ENCODE measurements at places on chromosomes 7 and 10.

GRCh38 chr10:101214446-101215396, 14.5 kb downstream of the LBX1 start:
- DNase-seq = peak; percentile 59

DNA sequence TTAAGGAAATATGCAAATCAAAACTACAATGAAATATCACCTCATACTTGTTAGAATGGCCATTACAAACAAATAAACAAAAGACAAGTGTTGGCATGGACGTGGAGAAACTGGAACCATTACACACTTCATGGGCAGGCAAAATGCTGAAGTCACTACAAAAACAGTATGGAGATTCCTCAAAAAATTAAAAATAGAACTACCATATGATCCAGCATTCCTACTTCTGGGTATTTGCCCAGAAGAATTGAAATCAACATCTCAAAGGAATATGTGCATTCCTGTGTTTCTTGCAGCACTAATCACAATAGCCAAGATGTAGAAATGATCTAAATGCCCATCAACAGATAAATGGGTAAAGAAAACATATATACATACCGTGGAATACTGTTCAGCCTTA, 83.6 kb downstream of the NRCAM start:
- DNase-seq = no peak

DNA sequence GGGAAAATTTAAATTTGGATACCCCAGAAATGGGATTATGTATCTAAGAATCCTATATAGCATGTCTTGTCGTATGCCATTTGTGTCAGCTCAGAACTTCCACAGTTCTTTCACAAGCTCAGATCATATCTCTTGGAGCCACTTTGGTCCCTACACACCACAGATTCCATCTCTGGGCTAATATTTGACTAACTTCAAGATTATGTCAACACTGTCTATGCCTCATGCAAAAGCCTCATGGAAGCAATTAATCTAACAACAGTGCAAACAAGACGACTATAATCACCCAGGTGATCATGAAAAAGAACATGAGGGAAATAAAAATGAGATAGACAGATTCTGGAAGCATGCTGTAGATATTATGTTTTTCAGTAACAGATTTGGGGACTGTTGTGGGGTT, 189.1 kb downstream of the LRRTM3 start:
- DNase-seq = no peak

GRCh38 chr10:3290550-3290949, 118.0 kb upstream of the PITRM1 start:
- no peak for DNase-seq

DNA sequence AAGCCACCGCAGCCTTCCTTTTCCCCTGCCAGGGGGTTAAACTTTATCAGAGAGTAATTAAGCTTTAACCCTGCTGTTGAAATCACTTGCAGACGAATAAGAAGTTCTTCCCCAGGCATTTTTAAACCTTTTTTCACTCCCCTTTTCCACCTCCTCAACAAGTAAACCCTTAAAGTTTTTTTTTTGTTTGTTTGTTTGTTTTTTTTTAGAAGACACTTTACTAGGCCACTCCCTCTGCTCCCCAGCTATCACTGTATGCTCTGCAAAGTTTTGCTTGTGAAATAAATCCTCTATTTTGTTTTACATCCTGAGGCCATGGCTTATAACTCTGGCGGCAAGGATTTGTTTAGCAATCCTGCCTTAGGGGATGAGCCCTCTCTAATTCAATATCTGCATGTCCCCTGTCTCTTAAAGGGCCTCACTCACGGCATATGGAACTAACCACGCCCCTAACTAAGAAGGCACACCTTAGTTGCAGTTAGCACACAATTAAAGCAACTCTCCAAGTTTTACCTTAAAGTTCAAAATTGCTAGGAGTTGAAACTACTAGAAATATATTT, 1354.7 kb upstream of the LRRTM3 start:
- DNase-seq = peak; percentile 15

GRCh38 chr7:116173051-116174028, 37.0 kb upstream of the TES start:
- DNase-seq = peak; percentile 70

GRCh38 chr10:94172332-94172731, 178.6 kb downstream of the PLCE1 start:
- no peak for DNase-seq

DNA sequence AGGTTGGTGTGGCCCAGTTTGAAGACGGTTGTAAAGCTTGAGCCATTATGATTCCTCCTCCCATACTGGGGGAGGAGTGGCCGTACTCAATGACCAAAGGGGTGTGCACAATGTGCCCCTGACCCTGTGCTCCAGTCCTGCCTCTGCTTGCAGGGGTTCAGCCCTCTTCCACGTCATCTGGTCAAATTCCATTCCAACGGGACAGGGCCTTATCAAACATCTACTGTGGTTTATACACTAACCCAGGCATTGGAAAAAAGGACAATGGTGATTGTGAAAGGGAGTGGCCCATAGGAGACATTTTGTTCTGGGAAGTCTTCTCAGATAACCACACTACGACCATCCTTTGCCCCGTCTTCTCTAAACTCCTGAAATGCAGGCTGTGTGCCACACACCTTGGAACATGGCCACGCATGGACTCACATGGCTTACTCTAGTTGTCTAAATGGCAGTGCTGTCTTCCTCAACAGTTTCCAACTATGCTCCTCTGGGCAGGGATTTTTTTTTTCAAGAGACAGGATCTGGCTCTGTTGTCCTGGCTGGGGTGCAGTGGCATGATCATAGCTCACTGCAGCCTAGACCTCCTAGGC, 103.0 kb downstream of the JCAD start:
- no peak for DNase-seq

DNA sequence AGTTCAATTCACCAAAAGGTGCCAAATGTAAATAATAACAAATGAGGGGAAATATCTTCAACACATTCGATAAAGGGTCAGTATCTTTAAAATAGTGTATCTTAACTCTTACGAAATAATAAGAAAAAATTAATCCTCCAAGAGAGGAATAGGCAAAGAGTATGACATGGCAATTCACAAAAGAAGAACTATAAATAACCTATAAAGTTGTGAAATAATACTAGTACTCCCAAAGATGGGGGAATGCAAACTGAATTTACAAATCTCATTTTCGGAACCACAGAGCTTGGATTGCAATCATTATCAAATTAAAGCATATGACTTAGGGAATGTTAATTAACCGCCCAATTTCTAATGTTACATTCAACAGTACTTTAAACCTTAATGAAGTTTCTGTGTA, 78.2 kb upstream of the TARP start:
- no peak for DNase-seq

GRCh38 chr7:110947408-110947807, 143.5 kb upstream of the LRRN3 start:
- no peak for DNase-seq

DNA sequence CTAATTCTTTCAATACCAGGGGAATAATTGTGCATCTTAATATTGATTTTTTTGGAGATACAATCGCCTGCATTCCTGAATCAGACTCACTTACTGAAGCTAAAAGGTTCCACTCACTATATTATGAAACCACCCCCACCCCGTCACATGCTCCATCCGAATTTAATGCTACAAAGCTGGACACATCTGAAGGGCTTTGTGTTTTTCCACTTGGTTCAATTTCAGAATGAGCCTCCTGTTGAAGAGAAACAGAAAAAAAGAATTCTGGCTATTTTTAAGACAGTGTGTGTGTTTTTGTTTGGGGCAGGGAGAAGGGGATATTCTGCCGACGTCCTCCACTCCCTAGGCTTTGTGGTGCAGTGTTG, 165.5 kb upstream of the TBX20 start:
- no peak for DNase-seq

- no peak for DNase-seq
These were observed 30.7 kb downstream of the ANKIB1 start for GRCh38 chr7:92276460-92276864.

GRCh38 chr10:123160311-123160980, 6.2 kb downstream of the BUB3 start:
- no peak for DNase-seq

- no peak for DNase-seq
These were observed 111.0 kb upstream of the PLXDC2 start for GRCh38 chr10:19705250-19705649.

- no peak for DNase-seq
These were observed 565.9 kb upstream of the NRG3 start for GRCh38 chr10:81309041-81309552.

DNA sequence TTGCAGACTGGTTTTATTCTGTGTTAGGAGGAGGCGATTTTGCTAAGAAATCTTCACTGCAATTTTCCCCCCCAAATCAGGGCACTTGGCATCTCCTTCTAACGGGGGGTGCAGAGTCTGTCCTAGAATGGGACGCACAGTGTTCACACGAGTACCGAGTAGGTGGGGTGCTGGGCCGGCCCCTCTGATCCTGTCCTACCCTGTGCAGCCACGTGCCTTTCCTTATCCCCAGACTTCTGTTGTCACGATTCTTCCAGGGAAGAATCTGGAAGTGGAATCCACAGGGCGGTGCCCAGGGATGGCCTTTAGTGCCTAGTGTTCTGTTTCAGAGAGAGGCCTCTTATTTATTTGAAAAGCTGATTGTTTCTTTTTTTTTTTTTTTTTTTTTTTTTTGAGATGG, 16.4 kb downstream of the CUX1 start:
- DNase-seq = no peak

DNA sequence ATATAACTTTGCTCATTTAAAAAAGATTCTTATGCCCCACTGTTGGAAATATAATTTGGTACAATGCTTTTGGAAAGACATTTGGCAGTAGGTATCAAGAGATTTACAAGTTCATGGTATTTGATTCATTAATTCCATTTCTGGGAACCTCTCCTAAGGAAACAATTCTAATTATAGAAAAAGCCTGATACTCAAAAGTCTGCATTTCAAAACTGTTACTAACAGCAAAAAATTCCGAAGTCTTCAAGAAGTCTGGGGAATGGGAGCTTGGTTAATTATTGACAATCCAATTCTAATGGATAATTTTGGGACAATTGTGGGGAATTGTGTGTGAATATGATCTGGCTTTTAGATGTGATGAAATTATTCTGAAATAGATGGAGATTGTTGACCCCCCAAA, 59.6 kb downstream of the HDAC9 start:
- no peak for DNase-seq

- no peak for DNase-seq
These were observed 267.2 kb upstream of the LRGUK start for GRCh38 chr7:133859871-133860450.

- no peak for DNase-seq
These were observed 246.7 kb downstream of the GFRA1 start for GRCh38 chr10:116026315-116026714.

- DNase-seq = peak; percentile 60
These were observed 117.3 kb downstream of the PRKAG2 start for GRCh38 chr7:151759591-151760042.

DNA sequence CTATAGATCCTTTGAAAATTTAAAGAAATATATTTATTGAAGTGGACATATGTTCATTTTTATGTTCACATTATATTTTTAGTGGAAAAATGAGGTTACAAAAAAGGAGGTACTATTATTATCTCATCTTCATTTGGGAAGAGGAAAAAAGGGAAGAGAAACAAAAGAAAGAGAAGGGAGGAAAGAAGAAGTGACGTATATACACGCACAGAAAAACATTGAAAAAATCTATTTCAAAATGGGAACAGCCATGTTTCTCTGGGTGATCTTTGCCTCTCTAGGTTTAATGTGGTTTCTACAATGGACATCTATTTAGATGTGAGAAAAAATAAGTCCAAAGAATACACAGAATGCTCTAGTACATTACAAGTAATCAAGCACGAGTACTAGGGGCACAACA, 14.8 kb downstream of the ANK3 start:
- DNase-seq = no peak

DNA sequence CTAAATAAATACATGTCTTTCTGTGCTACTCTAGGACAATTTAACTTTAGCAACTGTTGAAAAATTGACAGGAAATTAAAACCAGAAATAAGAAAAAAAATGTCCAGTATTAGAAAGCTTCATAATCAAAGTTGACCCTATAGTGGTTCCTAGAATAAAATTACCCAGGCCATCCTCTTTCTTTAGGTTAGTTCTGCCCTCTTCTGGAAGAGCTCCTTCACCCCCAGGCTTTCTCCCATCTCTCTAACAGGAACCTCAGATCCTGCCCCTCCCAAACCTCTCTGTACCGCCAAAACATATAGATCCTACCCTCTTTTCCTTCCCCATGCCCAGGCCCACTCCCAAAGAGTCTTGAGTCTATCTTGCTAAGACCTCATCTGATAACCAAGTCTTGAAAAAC, 159.4 kb upstream of the CDK1 start:
- no peak for DNase-seq

GRCh38 chr10:59623133-59624121, 86.2 kb downstream of the SLC16A9 start:
- no peak for DNase-seq

GRCh38 chr10:73339436-73339835, 19.2 kb downstream of the CFAP70 start:
- no peak for DNase-seq

- DNase-seq = no peak
These were observed 345.5 kb downstream of the DNAJB6 start for GRCh38 chr7:157682064-157682945.

GRCh38 chr7:153523320-153524015, 528.7 kb upstream of the DPP6 start:
- no peak for DNase-seq

DNA sequence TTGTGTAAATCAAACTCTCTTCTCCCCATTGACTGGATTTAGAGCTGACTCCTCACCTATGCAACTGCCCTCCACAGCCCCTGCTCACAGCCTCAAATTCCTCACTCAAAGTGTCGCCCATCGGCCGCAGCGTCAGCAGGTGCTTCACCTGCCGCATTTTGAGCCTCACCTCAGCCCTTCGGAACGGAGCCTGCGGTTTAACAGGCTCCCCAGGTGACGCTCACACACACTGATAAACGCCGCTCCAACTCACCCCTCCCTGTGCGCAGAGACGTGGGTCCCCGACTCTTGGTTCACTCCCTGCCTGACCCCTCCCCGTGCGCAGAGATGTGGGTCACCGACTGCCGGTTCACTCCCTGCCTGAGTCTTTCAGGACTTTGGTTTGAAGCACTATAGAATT, 57.1 kb downstream of the CARD11 start:
- DNase-seq = no peak

DNA sequence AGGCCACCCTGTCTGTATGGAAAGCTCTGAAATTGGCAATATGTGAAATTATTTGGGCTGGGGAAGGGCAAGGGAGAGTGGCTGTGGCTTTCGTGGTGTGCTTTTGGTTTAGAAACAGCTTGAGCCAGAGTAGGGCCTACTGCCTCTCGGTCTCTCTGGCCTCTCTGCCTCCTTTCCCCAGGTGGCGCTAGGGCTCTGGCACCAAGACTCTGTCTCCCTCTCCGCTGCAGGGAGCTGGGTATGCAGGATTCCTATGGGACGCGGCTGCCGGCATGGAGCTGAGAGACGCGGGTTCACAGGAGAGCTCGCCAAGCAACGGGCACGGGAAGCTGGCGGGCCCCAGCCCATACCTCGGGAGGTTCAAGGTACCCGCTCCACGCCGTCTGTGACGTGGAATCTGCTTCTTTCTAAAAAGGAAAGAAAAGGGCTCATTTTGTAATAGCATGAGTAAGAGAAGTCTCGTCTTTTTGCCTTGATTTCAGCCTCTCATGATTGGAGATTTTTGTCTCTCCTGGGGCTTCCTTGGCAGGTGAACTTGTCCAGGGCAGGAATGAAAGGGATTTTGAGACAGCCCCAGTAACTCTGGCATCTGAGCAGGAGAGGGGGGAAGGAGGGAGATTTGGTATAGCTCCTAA, 105.1 kb upstream of the ANLN start:
- DNase-seq = no peak

Data from EL (cell line).